ENCODE measurements at places on chromosomes 13 and 19.

DNA sequence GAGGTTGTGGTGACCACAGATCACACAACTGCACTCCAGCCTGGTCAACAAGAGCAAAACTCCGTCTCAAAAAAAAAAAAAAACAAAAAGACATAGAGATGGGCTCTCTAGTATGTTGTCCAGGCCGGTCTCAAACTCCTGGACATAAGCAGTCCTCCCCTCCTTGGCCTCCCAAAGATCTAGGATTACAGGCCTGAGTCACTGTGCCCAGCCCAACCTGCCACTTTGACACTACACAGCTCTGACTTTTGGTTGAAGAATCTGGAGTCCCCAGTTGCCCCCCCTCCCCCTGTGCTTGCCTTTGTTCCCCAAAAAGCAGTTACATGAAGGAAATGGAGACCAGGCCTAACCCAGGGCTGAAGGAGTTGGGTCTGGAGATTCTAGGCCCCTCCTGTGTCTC is 12.9 kb downstream of the CARM1 start:
- H3K4me1 ChIP-seq: peaks cover 82% of the 10 kb centered on the region
- no peak for DNase-seq
- no peaks in the 10 kb centered on the region for H3K36me3 ChIP-seq

DNA sequence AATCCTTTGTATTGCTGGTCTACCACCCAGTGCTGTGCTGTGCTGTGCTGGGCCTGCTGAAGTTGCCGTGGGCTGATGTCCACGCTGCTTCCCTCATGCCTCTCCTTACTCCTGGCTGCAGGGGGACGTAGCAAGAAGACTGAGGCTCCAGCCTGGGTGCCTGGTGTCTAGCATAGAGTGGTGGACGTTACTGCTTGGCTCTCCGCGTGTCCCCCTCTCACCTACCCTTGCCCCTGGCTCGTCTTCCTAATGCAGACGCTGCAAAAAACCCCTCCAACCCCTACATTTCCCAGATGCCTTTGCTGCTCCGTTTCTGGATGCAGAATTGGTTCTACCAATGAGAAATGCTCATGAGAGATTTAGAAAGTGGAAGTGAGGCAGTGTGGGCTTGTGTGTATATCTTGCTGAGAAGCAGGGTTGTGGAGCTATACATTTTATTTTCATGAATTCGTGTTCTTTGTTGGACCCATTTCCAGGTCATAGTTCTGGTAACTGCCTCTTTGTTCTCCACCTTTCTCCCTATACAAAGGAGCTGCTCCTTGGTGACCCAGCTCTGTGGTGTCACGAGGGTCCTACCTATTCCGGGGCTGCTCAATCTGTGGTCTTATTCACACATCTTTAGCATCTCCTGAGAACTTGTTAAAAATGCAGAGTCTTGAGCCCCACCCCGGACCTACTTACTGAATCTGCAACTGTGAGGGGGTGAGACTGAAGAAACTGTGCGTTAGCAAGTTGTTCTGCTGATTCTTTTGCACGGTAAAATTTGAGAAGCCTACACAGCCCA is 7.9 kb upstream of the DENND1C start:
- H3K27me3 ChIP-seq: peaks cover 29% of the 10 kb centered on the region
- H3K27ac ChIP-seq: no peak overlapping the region
- H3K4me1 ChIP-seq: no peaks in the 10 kb centered on the region
- H3K36me3 ChIP-seq: no peaks in the 10 kb centered on the region
- DNase-seq: no peak

GRCh38 chr13:111540486-111540885 is 220.0 kb downstream of the TEX29 start:
- no peaks in the 10 kb centered on the region for H3K36me3 ChIP-seq
- no peaks in the 10 kb centered on the region for H3K4me1 ChIP-seq
- H3K4me3 ChIP-seq: no peak overlapping the region
- no peak overlapping the region for H3K27ac ChIP-seq

- DNase-seq: no peak
- H3K4me1 ChIP-seq: peaks cover 6% of the 10 kb centered on the region
- H3K4me3 ChIP-seq: no peak overlapping the region
Observed at GRCh38 chr13:113083402-113084061, 22.1 kb upstream of the F7 start.

- H3K27me3 ChIP-seq: no peaks in the 10 kb centered on the region
- H3K4me1 ChIP-seq: no peaks in the 10 kb centered on the region
- no peak for DNase-seq
- no peaks in the 10 kb centered on the region for H3K36me3 ChIP-seq
- no peak overlapping the region for H3K4me3 ChIP-seq
Observed at GRCh38 chr13:68030152-68030809, 800.1 kb upstream of the PCDH9 start.

DNA sequence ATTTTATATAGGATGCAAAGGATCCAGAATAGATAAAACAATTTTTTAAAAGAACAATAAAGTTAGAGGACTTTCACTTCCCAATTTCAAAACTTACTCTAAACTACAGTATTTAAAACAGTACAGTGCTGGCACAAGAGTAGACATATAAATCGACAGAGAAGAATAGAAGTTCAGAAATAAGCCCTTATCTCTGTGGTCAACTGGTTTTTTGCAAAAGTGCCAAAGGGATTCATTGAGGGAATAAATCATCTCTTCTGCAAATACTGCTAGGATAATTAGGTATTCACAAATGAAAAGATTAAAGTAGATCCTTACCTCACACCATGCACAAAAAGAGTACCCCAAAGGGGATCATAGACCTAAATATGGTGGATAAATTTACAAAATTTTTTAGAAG is 431.0 kb upstream of the HTR2A start:
- no peak overlapping the region for H3K4me3 ChIP-seq
- H3K27ac ChIP-seq: no peak overlapping the region
- no peaks in the 10 kb centered on the region for H3K4me1 ChIP-seq
- H3K36me3 ChIP-seq: no peaks in the 10 kb centered on the region
- no peaks in the 10 kb centered on the region for H3K27me3 ChIP-seq
- no peak for DNase-seq

- H3K4me3 ChIP-seq: peak within 1 kb of the TSS; percentile 100
- peaks cover 4% of the 10 kb centered on the region for H3K27me3 ChIP-seq
- DNase-seq: peak; percentile 82
Observed at GRCh38 chr19:51887522-51888498, at the start of gene ZNF577. Gene ZNF577, minus strand, starts transcription at chr19:51887951. Its CDS starts 7,569 bp downstream, at chr19:51880382.

- no peak overlapping the region for H3K27ac ChIP-seq
- no peaks in the 10 kb centered on the region for H3K4me1 ChIP-seq
- H3K27me3 ChIP-seq: peaks cover 3% of the 10 kb centered on the region
- no peak overlapping the region for H3K4me3 ChIP-seq
- DNase-seq: no peak
- no peaks in the 10 kb centered on the region for H3K36me3 ChIP-seq
Observed at GRCh38 chr13:62706048-62706447, 1290.4 kb upstream of the PCDH20 start.

DNA sequence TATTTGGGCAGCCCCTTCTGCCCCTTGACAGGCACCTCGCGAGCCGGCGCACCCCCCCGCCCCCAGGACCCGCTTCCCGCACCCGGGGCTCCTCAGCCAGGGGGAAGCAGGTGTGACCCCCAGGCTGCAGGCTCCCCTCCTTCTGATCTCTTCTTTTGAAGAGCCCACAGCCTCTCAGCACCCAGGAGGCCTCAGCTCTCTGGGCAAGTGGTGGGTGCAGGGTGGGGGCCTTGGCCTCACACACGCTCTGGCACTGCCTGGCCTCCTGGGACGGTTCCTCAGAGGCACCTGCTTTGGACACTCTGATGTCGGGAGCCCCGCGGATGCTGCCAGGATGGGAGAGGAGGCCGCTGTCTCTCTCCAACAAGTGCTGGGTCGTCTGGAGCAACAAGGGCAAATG is 1.5 kb upstream of the C13orf46 start:
- H3K4me1 ChIP-seq: peaks cover 10% of the 10 kb centered on the region
- no peak overlapping the region for H3K27ac ChIP-seq

DNA sequence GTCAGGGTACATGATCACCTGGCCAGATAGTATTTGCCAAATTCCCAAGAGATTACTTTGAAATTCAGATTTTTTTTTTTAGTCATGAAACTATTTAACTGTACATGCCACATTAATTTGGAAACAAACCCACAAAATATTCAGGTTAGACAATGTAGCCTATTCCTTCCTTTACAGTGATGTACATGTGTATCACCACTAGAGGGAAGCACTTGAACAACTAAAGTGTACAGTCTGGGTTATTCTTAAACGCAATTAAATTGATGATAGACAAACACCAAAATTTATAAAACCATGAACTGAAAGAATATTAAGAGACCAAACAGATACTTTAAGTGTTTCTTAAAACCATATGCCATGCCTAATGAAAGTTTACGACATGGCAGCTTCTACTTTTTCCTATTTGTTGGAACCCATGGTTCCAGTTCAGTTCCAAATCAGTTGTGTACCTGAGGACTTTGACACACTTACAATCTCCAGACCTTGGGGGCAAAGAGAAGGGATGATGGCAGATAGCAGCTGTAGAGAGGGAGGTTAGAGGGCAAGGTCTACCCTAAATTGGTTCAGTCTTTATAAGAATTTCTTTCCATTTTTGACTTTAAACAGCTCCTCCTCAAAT is 52.8 kb downstream of the TNFSF13B start:
- no peak overlapping the region for H3K27ac ChIP-seq
- no peak for DNase-seq
- H3K4me1 ChIP-seq: no peaks in the 10 kb centered on the region
- H3K36me3 ChIP-seq: no peaks in the 10 kb centered on the region
- H3K27me3 ChIP-seq: peaks cover 6% of the 10 kb centered on the region
- H3K4me3 ChIP-seq: no peak overlapping the region

DNA sequence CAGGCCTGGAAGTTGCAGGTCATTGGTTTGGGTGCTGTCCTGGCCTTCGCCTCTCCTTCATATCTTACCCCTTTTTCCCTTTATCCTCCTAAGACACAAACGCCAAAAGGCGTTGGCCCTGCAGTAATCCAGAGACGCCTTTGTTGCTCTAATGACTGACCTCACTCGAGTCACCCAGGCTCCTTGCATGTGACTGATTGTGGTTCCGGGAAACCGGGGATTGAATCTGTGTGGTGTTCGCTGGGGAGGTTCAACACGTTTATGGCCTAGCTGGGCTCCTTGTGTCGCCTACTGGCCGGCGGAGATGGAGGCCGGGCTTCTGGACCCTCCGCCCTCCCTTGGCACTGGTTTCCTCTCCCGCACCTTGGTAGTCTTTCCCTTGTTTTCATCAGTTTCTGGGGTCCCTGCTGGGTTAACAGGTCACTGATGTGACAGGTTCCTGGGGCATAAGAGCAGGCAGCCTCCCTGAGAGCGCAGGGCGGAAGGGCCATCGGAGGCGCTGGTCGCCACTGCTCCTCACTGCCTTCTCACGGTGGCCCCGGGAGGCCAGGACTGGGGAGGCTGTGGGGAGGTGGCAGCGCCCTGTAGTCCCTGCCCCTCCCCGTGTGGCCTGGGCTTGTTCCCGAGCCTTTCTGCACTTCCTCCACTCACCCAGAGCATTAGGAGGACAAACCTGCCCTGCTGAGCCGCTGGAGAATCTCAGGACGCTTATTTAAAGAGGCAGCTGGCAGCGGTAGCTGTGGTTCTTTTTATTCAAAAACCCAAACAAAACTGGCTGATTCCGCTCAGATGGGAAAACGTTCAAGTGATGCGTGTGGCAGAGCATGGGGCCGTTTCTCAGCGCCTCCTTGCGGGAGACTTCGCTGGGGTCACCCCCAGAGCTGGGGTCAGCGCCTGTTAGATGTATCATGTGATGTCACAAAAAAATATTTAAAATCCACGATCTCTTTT is 18.1 kb upstream of the NDUFS7 start:
- peak overlapping the region; percentile 75 for H3K27ac ChIP-seq
- peaks cover 53% of the 10 kb centered on the region for H3K4me1 ChIP-seq
- peaks cover 56% of the 10 kb centered on the region for H3K36me3 ChIP-seq
- H3K27me3 ChIP-seq: no peaks in the 10 kb centered on the region
- DNase-seq: no peak

DNA sequence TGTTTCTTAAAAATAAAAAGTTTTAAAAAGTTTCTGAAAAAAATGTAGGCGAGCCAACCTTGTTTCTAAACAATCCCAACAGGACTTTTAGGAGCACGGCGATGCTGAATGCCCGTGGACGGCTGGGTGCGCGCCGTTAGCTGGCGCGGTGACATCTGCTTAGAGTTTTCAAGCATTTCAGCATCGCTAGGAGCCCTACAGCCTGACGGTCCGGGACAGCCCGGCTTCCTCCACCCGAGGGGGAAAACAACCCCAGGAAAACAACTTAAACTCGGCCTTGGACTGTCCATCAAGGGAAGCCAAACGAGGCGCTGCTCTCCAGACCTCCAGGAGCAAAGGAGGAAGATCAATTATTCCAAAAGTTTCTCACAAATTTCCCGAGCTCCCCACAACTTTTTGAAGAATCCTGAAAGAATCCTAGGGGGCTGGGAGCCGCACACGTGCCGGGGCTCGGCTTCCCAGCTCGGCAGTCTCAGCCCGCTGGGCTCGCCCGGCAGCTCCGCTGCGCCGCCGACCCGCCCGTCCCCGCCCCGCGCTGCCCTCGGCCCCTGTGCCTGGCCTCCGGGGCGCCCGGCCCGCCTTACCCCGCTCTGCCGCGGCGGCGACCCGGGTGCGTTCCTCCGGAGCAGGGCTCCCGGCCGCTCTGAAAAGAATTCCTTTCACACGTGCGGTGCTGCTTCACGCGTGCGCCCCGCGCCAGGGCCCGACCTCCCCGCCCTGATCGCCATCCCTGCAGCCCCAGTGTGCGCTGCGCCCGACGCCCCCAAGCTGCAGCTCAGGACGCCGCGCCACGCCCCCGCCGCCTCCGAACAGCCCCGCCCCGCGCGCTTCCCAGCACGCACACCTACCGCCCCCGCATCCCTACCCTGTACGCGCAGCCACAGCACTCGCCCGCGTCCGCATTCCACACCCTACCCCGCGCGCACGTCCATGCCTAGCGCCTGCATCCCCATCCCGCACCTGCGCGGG is at the start of gene GJA3:
TSS of gene GJA3 (minus strand) at position 747 of the 969 bp plus-strand sequence. CDS start 17,764 bp downstream, outside the sequence.
- H3K27ac ChIP-seq: no peak within 1 kb of the TSS
- H3K4me1 ChIP-seq: peaks cover 21% of the 10 kb centered on the region
- peaks cover 80% of the 10 kb centered on the region for H3K27me3 ChIP-seq
- H3K36me3 ChIP-seq: no peaks in the 10 kb centered on the region
- H3K4me3 ChIP-seq: peak within 1 kb of the TSS; percentile 83
- peak; percentile 82 for DNase-seq

DNA sequence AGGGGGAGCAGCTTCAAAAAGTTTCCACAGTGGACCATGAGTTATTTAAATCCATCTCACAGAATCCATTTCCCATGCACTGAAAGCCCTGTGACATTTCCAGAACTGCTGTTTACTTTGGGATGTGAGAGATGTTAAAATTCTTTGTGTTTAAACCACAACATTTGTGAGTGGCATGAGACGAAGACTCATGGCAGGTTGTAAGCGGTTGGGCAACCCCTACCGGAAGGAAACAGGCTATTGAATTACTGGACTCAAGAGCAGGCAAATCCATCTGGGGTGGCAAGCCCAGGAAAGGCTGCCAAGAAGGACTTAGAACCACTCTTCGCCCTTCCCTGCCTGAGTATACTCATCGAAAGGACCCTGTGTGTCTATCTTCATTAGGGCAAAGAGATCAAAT is 22.3 kb upstream of the CLDN10 start:
- peaks cover 7% of the 10 kb centered on the region for H3K4me1 ChIP-seq
- no peaks in the 10 kb centered on the region for H3K27me3 ChIP-seq
- H3K36me3 ChIP-seq: no peaks in the 10 kb centered on the region
- H3K27ac ChIP-seq: peak overlapping the region; percentile 58

GRCh38 chr13:72774019-72774418 is 7.7 kb downstream of the DIS3 start:
- H3K27ac ChIP-seq: no peak overlapping the region
- peaks cover 72% of the 10 kb centered on the region for H3K36me3 ChIP-seq

GRCh38 chr13:46738055-46738454 is 58.9 kb downstream of the ESD start:
- peaks cover 27% of the 10 kb centered on the region for H3K36me3 ChIP-seq
- DNase-seq: no peak
- no peaks in the 10 kb centered on the region for H3K27me3 ChIP-seq
- H3K4me3 ChIP-seq: no peak overlapping the region

Data from nephron progenitor cell (in vitro differentiated cells).